Fibroblast of lung (primary cell): ENCODE measurements at places on chromosomes 2 and 18.

GRCh38 chr2:227608561-227609338 lies 5.9 kb downstream of the SCYGR3 start:
- DNase-seq = no peak

DNA sequence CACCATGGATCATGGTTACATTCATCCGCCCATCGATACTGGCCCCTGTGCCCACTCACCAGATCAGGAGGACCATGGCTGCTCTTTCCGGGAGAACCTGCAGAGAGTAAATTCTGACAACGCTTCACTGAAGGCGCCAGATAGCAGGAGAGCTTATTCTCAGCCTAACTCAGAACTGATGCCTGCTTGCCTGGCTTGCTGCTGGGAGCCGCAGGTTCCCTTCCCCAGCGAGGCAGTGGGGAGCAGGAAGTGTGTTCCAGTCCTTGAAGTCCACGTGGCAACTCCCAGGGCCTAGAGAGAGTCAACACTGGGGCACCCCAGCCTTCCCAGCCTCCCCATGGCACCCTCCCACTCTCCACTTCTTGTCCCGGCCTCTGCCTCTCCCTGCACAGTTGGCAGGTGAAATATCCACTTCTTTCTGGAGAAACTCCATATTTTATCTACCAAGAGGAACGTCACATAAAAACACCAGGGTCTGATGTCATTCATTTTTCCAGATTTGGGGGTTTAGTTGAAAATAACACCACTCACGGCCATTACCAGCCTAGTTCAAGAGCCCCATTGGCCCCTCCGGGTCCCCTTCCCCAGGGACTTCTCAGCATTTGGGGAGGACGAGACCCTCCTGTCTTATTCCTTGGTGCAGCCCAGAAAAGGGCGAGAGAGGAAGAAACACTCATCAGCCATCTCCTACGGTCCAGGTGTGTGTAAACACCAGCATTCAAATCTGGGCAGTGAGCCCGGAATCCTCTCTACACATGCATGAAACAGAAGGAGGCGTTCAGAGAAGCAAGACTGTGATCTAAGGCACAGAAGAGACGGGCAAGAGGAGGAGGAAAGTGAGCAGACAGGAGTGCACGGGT lies 3.5 kb upstream of the TUBB6 start:
- no peak for DNase-seq

GRCh38 chr18:58309099-58309498 lies 265.1 kb downstream of the NEDD4L start:
- DNase-seq = no peak

- peak; percentile 74 for DNase-seq
Observed at GRCh38 chr2:200763422-200763821, 48.3 kb upstream of the BZW1 start.

GRCh38 chr2:107215401-107216350 lies 329.7 kb upstream of the ST6GAL2 start:
- no peak for DNase-seq

GRCh38 chr2:241775223-241776177 lies 1.1 kb upstream of the GAL3ST2 start:
- DNase-seq = no peak

DNA sequence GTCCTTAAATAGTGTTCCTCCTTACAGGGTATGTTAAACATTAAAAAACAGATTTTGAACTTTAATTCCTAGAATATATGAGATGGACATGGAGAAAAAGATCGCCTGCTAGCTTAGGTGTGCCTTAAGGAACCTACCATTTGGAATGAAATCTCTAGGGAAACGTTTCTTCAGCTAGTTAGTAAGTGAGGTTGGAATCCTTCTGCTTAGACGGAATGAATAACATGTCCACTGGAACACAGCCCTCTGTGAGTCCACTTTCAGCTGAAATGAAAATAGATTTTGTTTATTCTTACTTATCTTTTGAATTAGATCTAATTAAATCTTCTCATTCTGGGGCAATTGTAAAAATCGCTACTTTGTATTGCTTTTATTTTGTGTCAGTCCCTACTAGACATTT lies 28.4 kb downstream of the NAB1 start:
- DNase-seq = peak; percentile 43

GRCh38 chr2:1541040-1541439 lies 127.8 kb downstream of the TPO start:
- no peak for DNase-seq

- DNase-seq = peak; percentile 85
Observed at GRCh38 chr2:9378433-9379390, 44.6 kb downstream of the ITGB1BP1 start.

DNA sequence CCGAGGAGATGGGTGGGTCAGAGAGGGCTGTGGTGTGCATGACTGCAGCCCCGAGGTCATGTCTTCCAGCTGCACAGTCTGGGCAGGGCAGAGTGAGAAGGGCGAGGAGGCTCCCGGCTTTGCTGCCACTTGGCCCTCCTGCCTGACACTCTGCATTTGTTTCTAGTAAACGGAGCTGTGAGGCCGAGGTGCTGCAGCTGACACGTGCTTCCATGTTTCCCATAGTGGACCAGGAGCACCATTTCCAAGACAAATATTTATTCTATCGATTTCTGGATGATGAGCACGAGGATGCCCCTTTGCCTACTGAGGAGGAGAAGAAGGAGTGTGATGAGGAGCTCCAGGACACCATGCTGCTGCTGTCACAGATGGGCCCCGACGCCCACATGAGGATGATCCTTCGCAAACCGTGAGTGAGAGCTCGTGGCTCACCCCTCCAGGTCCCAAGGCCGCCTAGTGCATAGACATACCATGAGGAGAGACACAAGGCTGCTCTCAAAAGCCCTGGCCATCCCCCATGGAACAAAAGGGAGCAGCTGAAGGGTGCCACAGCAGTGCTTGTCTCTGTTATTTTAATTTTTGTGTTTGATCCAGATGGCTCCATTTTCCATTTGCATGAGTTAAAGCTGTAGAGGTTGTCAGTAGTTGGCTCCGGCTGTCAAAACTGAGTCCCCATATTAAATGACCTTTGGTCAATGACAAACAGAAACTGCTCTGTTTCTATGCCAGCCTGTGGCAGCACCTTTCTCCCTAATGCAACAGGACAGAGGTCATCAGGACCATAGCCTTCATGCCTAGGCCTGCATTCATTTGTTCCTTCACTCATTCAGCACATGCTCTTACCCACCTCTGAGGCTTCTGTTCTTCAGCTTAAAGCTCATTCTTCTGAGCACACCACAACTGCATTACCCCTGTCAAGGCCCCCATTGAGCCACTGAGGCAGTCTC lies 108.3 kb upstream of the MAP3K20 start:
- no peak for DNase-seq
